Smooth muscle cell of bladder (primary cell): ENCODE measurements at places on chromosomes 13 and 19. TPM values are rescaled to one million over a fixed set of nuclear protein-coding genes. Genes with fewer than 3 reads are reported as not detected.

Gene ATP8A2
- total RNA-seq: 0.09 and 0.14 TPM in 2 replicates

Gene SERP2
- total RNA-seq: 7.1 and 8.0 TPM in 2 replicates

Gene OSCAR
- 0.14 and 0.18 TPM in 2 replicates for total RNA-seq

Gene ZNF440
- 7.5 and 7.7 TPM in 2 replicates for total RNA-seq

Gene ZNF600
- total RNA-seq: 2.4 and 3.0 TPM in 2 replicates

Gene ZAR1L
- total RNA-seq: not detected in 2 replicates

Gene SLC25A41
- total RNA-seq: not detected in 2 replicates

Gene ZNF414
- 2.8 and 4.4 TPM in 2 replicates for total RNA-seq

Gene TEX26
- total RNA-seq: 0.14 and 0.18 TPM in 2 replicates

Gene GNG8
- not detected in 2 replicates for total RNA-seq
